Left ventricle myocardium inferior (tissue), 1 donor: ENCODE measurements at places on chromosomes 16 and 17. TPM values are rescaled to one million over a fixed set of nuclear protein-coding genes. Genes with fewer than 3 reads are reported as not detected.

The KCNJ12 gene
- 12.3 TPM for total RNA-seq

The CHAD gene
- not detected for total RNA-seq

The TIMP2 gene
- 91.8 TPM for total RNA-seq

The MARF1 gene
- 46.0 TPM for total RNA-seq

- DNase-seq, result no peak
Measured at GRCh38 chr17:57499648-57500049, 243.3 kb downstream of the MSI2 start.

- no peak for DNase-seq
Measured at GRCh38 chr16:6374821-6375220, 957.8 kb upstream of the RBFOX1 start.
